ENCODE measurements at places on chromosomes 3 and 15. TPM values are rescaled to one million over a fixed set of nuclear protein-coding genes. Genes with fewer than 3 reads are reported as not detected.
A peak's percentile ranks its signal among the peaks of the same experiment; 100 is the strongest.

The TERC gene
- 12.4 TPM for total RNA-seq

The GOLGA8R gene
- 6.4 TPM for total RNA-seq

The IL17RE gene
- 11.0 TPM for total RNA-seq

The RAD54L2 gene
- 28.6 TPM for total RNA-seq

The TXNRD3 gene
- total RNA-seq = 7.6 TPM

- no peak for DNase-seq
Observed at GRCh38 chr3:151925876-151926275, 52.4 kb downstream of the SUCNR1 start.

- no peak for DNase-seq
Observed at GRCh38 chr3:55870594-55870993, 383.5 kb upstream of the WNT5A start.

DNA sequence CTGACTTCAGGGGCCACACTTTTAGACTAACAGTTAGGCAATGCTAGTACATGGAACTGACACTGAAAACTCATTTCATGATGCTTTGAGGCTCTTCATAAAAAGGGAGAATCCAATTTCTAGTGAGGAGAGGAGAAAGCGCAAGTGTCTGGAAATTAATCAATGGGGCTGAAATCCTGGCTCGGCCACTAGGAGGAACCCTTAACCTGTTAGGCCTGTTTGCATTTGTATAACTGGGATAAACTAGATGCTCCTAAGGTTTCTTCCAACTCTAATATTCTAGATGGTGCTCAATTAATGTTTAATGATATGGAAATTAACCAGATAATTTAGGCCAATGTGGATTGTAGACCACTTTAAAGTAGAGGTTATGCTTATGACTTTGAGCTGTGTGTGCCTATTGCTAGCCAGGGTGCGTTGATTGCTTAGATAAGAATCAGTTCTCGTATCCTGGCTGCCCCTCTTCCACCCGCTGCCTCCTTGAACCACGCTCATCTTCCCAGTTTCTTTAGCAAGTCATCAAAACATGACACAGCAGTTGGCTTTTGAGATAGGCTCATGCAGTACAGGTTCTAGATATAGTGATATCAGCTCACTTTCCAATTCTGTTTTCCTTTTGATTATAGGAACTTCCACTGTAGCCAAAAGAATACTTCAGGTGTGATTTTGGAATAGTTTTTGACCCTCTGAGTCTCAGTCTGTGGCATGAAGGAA, 16.8 kb upstream of the CRBN start:
- DNase-seq = no peak

DNA sequence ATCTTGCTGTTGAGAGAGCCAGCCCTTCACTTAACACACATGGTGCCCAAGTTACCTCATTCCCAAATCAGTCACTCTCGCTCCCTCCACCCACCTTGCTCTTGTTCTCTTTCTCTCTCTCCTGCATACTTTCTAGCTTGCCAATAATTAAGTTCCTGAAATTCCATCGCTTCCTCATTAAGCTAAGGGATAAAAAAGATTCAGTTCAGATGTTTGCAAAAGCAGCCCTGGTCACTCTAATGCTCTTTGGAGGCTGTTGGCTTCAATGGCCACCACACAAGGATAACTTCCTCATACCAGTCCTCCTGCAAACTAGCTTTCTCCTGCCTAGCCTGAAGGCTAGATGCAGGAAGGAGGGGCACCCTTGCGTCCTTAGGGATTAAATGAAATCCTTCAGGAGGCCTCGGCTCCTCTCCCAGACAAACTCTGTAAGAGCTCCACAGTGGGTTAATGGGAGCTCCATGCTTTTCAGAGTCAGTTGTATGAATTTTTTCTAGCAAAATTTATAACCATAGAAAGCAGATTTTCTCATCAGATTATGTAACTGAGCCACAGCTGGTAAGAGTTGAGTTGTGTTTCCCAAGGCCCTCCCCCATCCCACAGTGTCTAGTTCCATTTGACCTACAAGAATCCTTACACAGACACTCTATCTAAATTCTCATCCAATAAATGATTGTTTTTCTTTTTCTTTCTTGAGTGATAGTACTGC, 176.6 kb upstream of the TRIM42 start:
- no peak for DNase-seq

- no peak for DNase-seq
Observed at GRCh38 chr3:138946663-138947494, at the start of the genes FOXL2 and FOXL2NB. Gene FOXL2 (minus strand): TSS chr3:138947137. CDS start chr3:138946722, 415 bp downstream. Gene FOXL2NB (plus strand): TSS chr3:138947217. CDS start chr3:138947365, 148 bp downstream.

GRCh38 chr15:23913635-23914034, 226.5 kb upstream of the NDN start:
- DNase-seq = no peak

- no peak for DNase-seq
Observed at GRCh38 chr3:105823149-105823867, 45.5 kb downstream of the CBLB start.

DNA sequence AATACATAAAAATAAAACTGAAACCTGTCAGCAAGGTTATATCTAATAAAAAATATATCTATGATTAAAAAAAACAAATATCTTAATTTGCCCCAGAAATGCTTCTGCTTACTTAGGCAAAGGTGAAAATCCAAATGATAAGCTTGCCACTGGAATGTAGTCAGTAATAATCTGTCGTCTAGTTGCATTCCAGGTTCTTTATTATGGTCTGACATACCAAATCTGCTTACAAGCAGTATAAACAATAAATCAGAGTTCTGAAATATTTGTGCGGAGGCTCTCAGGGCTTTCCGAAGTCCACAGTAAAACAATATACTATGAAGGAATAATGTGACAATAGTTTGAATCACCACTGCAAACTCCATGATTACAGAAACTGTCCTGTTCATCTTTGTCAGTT, 1133.5 kb downstream of the ROBO1 start:
- no peak for DNase-seq

GRCh38 chr3:148389916-148390315, 307.8 kb upstream of the AGTR1 start:
- DNase-seq = no peak

GRCh38 chr3:159616234-159616825, 372.3 kb upstream of the IL12A start:
- peak; percentile 83 for DNase-seq

DNA sequence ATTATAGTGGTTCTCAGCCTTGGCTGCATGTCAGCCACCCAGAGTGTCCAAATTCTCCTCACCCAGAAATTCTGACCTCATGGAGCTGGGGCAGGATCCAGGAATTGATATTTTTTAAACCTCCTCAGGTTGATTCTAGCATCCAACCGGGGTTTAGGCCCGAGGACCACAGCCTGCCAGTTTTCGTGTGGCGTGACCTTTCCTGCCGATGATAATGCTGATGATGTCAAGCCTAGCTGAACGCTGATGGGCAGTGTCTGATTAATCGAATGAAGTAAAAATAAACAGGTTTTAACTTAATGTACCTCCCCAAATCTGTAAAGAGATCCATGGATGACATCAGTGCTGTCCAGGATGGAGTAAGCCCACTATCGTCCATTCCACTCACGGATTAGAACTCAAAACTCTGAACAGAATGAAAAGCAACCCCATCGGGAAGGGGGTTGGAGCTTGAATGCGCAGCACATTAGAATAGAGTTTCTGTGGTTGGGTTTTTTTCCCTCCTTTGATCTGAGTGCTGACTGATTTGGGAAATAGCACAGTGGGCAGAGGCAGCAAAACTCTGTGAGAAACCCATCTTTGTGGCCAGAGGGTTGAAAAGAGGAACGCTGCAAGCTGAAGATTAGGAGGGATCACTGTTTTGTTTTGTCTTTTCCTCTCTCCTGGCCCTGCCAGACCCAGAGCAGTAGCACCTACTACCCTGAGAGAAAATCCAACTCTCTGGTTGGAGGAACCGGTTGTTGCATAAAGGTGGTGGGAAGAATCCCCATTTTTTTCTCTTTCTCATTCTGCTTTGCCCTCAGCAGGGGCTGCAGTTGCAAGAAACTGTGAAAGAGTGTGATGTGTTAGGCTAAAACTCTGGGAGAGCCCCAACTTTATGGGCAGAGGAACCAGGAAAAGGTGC, 153.9 kb downstream of the APBA2 start:
- no peak for DNase-seq

GRCh38 chr3:13529196-13530112, 19.5 kb upstream of the FBLN2 start:
- DNase-seq = peak; percentile 21

GRCh38 chr3:108036984-108037741, 53.7 kb downstream of the CD47 start:
- DNase-seq = no peak

DNA sequence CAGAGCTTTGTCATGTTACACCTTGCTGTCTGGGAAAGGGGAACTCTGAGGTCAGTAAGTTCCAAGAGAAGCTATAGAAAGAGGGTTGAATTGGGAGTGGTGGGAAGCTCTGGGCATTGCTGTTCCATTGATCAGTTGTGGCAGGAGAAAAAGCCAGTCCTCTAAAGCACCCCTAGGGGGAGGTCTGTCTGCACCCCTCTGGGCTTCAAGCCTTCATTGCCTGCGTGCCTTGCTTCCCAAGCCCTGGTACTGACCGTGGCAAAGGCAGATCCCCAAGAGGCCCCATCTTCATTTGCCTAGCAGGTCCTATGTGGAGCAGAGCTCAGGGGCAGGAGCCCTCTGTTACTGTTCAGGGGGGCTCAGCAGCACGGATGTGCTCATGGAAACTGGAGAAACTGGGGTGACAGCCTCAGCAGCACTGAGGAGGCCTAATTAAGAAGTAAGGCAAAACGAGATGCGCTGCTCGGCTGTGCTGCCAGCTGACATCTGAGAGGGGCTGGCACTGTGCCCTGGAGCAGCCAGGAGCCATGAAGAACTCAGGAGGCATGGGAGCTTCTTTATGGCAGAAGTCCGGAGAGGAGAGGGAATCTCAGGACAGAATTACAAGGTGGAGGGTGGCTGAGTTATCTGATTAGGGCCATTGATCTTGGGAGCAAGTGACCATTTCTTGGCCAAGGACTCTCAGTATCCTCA, 270.9 kb downstream of the RPLP1 start:
- no peak for DNase-seq

DNA sequence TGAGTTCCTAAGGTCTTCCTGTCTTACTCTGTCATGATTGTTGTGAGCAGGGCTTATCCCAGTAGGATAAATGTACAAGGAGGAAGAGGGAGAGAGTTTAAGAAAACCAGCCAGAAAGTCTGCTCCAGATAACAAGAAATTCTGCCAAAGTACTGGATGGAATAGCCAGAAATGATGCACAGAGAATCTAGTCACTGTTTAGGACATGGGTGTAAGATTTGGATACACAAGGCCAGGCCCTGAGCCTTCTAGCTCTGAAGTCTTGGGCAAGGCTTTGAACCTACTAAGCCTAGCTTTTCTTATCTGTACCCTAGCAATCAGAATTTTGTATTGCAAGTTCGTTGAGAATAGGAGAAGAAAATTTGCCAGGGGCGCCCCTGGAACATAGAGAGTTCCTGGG, 180.4 kb upstream of the ROPN1 start:
- no peak for DNase-seq

GRCh38 chr3:40309925-40310695, 603 bp downstream of the EIF1B start:
- DNase-seq = peak; percentile 87

DNA sequence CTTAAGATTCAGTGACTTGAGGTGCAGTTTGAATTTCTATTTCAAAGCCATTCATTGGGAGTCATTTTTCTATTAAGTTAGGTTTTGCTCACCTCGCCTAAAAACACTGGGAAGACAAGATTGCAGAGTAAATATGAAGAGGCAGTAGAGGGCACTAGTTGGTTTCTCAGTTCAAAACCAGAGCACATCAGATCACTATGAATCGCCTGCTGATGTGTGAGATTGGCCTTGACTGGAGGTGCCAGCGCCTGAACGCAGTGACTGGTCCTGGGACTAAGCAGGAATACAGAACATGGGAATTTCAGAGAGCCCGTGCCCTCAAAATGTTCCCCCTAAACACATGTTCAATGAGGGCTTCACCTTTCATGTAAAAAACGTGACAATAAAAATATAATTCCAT, 229.0 kb downstream of the ITPR1 start:
- peak; percentile 56 for DNase-seq

DNA sequence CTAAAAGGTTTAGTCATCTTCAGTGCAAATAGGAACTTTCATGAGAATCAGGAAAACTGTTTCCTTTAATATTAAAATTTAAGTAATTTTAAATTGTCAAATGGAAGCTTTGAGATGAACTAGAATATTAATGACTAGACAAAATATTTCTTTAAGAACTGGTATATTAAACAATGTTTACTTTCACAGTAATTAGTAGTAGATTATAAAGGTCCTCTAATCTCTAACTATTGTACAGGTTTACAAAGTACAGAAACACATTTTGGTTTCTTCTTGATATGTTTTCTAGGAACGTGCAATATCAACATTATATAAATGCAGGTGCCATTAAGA, 138.9 kb downstream of the CLASP2 start:
- no peak for DNase-seq

DNA sequence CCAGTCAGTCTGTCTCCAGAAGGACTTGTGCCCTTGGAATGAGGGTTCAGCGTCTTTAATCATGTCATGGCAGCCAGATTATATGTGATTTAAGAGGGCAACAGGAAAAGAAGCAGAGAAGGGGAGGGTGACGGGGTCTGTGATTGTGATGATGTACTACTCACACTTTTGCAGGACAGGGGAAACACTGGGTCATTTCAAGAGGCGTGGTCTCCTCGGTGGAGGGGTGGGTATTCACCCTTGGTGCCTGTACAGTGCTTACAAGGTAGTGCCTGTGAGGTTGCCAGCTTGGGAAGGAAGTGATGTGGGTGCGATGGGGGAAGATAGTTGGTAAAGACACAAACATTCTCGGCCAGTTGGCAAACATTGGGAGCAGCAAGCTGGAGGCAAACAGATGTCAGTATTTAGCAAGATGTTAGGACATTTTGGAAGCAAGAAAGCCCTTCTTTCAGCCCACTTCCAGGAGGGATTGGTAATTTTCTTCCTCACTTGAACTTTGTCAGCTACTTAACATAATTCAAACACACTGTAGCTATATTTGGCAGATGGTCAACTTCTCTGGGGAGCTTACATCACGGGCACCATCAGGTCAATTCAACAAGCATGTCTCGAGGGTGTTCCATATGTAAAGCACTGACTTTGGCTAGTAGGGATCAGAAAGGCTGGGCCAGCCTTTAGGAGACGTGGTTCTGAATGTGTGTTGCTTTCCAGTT, 71.4 kb upstream of the ROPN1 start:
- no peak for DNase-seq

DNA sequence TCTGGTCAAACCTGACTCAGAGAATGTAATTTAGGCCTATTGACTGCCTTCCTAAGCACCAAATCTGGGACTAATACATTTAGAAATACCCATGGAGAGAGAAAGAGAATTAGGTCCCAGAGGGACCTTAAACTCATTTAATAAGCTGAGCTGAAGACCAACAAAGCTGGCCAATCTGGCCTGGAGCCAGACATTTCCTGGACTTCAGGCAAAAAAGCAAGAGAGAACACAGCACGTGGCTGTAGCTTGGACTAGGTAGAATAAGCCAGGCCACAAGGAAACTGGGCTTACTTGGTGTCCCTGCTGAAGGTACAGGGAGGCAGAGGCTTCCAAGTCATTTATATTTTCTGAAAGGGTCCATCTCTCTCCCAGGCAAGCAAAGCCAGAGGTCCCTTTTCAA, 88.1 kb downstream of the RTP4 start:
- DNase-seq = peak; percentile 82

GRCh38 chr3:52227766-52228165, 2.3 kb upstream of the TLR9 start:
- peak; percentile 32 for DNase-seq
